ENCODE measurements at places on chromosomes 2 and 18.

- DNase-seq: peak; percentile 88
Measured at GRCh38 chr2:27754138-27754588, 17.4 kb upstream of the MRPL33 start.

DNA sequence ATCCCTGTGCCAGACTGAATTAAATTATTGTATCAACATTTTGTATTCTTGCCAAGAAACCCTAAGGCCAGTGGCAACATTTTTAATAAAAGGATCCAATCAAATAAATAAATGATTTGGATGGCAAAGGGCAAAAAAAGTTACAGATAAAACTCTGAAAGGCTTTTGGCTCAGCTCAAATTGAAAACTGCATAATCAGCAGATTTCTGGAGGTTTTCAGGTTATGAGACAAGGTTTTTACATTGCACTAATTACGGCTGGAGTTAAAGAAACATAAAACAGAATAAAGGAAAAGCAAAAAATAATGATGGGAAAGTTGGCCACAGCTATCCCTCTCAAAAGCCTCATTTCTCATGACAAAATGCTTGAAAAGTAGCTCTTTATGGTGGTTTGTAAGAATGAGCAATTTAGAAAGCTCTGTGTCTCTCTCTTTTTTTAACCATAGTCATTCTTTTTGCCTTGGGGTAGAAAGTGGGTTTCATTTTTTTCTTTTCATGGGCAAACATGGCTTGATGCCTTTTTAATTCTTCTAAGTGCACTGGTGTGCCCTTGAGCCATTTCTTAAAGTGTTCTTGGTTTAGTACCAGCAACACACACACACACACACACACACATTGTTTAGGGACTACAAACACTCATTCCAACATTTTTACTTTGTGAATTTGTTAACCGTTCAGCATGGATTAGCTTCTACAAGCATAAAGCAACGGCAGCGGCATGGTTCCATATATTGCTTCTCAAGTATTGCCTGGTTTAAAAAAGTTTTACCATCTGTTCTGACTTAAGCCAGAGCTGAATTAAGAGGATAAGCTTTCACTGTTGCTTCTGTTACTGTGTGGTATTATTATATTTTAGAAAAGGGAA, 747.1 kb upstream of the FSHR start:
- DNase-seq: no peak

DNA sequence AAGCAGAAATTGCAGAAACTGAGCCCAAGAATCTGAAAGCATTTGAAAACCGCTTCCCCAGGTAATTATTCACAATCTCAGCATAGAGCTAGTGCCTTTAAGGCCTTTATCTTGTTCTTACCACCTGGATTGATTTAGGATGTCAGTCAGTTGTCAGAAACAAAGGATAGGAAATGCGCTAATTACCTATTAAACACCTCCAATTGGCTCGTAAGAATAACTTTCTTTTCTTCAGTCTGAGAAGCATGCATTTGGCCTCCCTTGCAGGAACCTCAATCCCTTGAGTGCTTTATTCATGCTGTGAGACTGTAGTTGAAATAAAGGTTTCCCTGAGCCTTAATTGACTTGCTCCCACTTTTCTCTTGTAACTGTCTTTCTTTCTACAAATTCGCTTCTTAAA, 400.3 kb upstream of the LRATD1 start:
- DNase-seq: no peak

DNA sequence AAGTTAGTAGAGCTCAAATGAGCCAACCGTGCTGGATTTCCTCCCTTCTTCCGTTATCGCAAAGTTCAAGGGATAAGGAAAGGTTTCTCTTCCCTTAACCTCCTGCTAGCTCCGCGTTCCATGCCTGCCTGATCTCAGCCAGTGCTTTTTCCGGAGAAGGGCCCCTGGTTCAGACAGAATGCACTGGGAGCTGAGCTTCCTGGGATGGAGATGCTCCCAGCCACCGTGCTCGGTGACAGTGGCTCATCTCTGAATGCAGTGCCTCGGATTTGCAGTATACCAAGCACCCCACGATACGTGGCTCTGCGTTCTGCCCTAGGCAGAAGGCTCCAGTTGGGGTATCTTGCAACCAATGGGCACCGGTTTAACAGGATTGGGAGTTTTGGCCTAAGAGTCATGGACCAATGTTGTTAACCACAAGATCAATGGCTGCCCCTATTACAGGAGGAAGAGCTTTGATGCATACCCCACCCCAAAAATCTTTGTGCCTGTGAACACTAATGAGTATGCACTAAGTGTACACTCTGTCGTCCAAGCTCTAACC, 876 bp downstream of the CNTNAP5 start:
- DNase-seq: no peak

- DNase-seq: no peak
Measured at GRCh38 chr2:64937687-64938491, 51.3 kb upstream of the SLC1A4 start.
